ENCODE measurements at places on chromosomes 3 and 15.
A peak's percentile ranks its signal among the peaks of the same experiment; 100 is the strongest.

- peak; percentile 58 for DNase-seq
These were observed 626 bp upstream of the PTPRG start for GRCh38 chr3:61560517-61561373.

DNA sequence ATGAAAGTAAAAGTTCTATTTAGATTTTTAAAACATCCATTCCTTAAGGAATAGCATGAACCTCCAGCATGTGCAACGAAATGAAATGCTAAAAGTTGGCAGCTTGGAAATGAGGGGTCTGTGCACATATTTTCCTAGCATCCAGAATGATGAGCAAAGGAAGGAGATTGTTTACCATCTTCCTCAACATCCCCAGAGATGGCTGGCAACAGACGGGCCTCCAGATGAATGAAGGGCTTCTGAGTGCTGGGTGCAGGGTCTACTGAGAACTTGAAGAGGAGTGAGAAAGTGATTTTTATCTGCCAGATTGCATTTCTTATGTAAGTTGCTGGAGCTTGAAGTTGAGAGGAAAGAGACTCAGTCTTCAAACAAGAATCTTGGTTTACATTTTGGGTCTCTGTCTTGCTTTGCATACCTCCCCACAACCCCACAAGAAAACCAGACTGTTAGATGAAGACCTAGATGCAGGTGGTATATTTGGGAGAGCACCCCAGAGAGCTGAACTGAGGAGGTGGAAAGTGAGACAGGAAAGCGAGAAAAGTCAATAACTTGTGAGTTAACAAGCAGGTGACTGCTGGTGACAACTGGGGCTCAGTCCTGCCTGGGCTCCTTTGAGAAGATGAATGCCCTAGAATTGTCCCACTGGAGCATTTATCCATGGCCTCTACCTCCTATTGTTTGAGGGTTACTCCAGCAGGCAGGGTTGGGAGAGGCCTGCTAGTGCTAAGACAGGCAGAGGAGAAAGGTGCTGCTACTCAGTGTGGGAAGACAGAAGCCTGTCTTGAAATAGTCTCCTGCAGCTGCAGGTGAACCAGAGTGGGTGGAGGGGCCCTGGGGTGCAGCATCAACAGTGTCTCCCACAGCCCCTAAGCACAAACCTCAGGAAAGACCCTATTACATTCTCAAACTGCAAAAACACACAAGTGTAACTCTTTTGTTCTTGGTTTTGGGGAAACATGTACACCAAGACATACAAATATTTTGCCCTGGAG, 10.5 kb upstream of the CCK start:
- DNase-seq, result no peak

DNA sequence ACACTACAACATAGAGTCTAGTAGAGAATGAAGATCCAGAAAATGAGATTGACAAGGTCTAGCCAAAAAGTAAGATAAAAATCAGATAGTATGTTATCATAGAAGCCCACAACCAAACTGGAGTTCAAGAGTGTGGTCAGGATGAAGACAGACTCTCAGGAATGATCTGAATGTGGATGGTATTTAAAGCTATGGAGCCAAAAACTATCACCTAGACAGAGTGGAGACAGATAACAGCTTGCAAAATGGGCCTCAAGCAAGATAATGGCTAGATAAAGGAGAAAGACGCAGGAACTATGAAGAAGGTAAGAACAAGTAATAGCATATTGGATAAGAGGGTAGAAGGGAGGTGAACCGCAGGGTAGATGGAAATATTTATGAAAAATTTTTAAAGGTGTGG, 35.4 kb downstream of the ZMAT3 start:
- no peak for DNase-seq

- no peak for DNase-seq
These were observed 5.1 kb upstream of the B4GALT4 start for GRCh38 chr3:119245778-119246177.

DNA sequence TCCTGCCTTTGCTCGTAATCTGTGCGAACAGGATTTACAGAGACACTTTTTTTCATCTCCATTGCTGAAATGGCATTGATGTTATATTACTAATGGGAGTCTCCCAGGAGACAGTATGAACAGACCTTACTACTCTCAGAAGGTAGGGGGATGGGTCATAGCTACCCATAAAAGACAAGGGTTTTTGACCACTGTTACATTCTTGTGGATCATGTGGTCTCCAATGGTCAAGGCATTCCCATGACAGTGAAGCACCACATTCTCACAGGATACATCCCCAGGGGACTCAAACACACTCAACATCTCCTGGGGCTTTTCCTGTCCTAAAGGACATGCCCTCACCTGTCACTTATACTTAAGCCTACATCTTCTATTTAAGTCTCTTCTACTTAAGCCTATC, 40.8 kb downstream of the MKRN3 start:
- no peak for DNase-seq

DNA sequence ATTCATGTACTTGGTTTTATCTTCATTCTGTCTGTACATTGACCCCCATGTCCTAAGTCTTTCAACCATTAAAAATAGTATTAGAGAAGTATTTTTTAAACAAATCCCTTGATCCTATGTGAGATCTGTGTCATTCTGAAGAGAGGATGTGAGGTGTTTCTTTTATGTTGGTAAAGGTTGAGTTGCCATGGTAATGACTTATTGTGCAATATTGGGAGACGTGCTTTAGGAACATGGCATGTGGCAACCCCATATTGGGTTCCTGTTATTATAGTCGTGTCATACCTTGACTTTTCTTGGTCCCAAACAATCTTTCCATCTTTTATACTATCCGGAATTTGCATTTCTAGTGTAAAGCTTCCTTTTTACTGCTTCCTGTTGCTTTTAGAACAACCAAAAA, 203.1 kb downstream of the KCNAB1 start:
- no peak for DNase-seq

- peak; percentile 39 for DNase-seq
These were observed 1.1 kb downstream of the CMTM7 start for GRCh38 chr3:32392536-32393302.

- DNase-seq, result no peak
These were observed 50.9 kb upstream of the MAP3K13 start for GRCh38 chr3:185311991-185312390.

DNA sequence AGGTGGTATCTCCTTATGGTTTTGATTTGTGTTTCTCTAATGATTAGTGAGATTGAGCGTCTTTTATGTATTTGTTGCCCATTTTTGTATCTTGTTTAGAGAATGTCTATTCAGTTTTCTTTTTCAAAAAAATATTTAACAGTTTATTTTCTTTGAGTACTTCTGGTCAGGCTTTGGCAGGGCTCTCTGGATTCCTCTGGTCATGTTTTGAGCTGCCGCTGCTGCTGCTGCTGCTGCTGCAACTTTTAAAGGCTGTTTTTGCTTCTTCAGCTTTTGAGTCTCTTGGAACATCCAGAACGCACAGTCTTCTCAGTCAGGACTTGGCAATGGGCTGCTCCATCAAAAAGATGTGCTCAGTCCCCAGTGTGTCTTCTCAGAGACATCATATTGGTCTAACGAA, 40.1 kb downstream of the REC114 start:
- no peak for DNase-seq

GRCh38 chr15:27844018-27844666, 255.0 kb downstream of the OCA2 start:
- no peak for DNase-seq

GRCh38 chr3:58154626-58155449, 55.9 kb downstream of the DNASE1L3 start:
- no peak for DNase-seq

DNA sequence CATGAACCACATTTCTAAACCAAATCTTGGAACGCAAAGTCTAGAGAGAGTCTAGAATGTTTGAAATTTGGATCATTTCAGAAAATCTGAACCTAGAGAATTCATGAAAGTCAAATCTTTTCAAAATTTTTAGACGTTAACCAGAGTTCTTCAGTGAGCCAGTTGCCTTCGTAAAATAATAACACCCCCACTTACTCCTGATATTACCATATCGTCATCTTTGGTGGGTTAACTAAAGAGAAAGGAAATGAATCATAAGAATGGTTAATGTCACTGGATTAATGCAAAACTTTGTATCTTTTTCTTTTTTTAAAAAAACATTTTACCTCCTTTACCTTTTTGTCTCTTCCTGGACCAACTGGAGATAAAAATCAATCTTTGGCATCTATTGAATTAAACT, 1.2 kb upstream of the ZBED2 start:
- no peak for DNase-seq

- DNase-seq, result no peak
These were observed 151.9 kb upstream of the ARPP21 start for GRCh38 chr3:35487376-35487775.

DNA sequence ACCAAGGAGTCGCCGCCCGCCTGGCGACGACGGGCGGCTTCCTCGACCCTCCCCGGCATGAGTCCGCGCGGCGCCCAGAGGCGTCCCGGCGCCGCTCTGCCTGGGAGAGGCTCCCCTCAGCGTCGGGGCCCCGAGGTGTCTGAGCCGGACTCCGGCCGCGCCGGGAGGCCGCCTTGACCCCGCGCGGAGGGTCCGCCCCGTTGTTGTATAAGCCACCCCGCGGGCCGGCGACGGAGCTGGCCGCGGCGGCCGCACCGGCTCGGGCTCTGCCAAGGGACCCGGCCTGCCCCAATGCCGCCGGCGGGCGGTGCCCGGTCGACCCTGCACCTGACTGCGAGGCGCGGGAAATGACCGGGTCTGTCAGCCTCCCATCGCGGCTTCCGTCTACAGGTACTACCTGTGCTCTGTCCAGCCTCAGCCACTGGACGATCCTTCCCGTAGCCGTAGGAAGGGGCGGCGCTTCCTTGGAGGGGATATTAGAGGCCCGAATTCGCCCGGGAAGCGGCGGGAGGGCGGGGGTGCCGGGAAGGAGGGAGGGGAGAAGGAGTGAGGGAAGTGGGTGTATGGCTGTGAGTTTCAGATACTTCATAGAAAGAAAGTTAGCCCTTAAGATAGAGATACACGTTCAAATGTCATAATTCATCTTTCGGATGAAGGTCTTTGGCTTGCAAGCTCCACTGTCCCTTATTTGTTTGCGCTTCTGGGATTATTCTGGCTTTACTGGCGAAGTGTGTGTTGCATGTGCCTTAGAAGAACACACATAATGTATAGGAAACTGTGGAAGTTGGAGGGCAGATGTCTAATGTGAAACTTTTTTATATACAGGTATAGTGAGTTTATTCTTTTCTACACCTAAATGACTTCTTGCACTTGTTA, 620 bp downstream of the ABHD5 start:
- peak; percentile 78 for DNase-seq

GRCh38 chr3:45968149-45968548, 24.9 kb downstream of the CXCR6 start:
- DNase-seq, result no peak

- no peak for DNase-seq
These were observed 91.0 kb upstream of the CHMP2B start for GRCh38 chr3:87136066-87136596.

- no peak for DNase-seq
These were observed 85.7 kb upstream of the RNF7 start for GRCh38 chr3:141652349-141652748.

DNA sequence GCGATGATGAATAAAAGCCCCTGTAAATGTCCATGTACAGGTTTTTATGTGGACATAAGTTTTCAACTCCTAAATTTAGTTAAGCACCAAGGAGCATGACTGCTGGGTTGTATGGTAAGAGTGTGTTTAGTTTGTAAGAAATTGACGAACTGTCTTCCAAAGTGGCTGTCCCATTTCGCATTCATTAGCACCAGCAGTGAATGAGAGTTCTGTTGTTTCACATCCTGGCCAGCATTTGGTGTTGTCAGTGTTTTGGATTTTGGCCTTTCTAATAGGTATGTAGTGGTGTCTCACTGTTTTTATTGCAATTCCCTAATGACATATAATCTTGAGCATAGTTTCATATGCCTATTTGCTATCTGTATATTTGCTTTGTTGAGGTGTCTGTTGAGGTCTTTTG, 3.7 kb downstream of the ZNF621 start:
- DNase-seq, result no peak

GRCh38 chr3:196168808-196169391, 42.3 kb downstream of the ZDHHC19 start:
- no peak for DNase-seq

Measured in liver (tissue), 10 donors.